ENCODE measurements at places on chromosomes 4 and X. TPM values are rescaled to one million over a fixed set of nuclear protein-coding genes. Genes with fewer than 3 reads are reported as not detected.

FGF2 gene
- 1.2 TPM for total RNA-seq

MAOA gene
- 0.26 TPM for total RNA-seq

SLC4A4 gene
- total RNA-seq: not detected

HTRA3 gene
- not detected for total RNA-seq

SORCS2 gene
- 0.07 TPM for total RNA-seq

FABP2 gene
- not detected for total RNA-seq

SH3D19 gene
- total RNA-seq: not detected

DMD gene
- 0.14 TPM for total RNA-seq

RIPPLY1 gene
- not detected for total RNA-seq

PTPN13 gene
- total RNA-seq: not detected

FAM9C gene
- not detected for total RNA-seq

IL13RA2 gene
- total RNA-seq: not detected

ARHGAP6 gene
- not detected for total RNA-seq

RBPJ gene
- 118 TPM for total RNA-seq

RTL3 gene
- total RNA-seq: not detected

PRR32 gene
- not detected for total RNA-seq

CDKL2 gene
- 0.79 TPM for total RNA-seq
